ENCODE measurements at places on chromosomes 12 and 14. TPM values are rescaled to one million over a fixed set of nuclear protein-coding genes. Genes with fewer than 3 reads are reported as not detected.

MMP14 gene
- total RNA-seq, result 239 TPM

ARMH4 gene
- 0.74 TPM for total RNA-seq

RPS6KL1 gene
- 0.89 TPM for total RNA-seq

EPYC gene
- 0.67 TPM for total RNA-seq

NEUROD4 gene
- not detected for total RNA-seq

MYL2 gene
- total RNA-seq, result 0.74 TPM

Data from bronchus fibroblast of lung (primary cell).